ENCODE measurements at places on chromosomes 6 and 20.
A peak's percentile ranks its signal among the peaks of the same experiment; 100 is the strongest.

DNA sequence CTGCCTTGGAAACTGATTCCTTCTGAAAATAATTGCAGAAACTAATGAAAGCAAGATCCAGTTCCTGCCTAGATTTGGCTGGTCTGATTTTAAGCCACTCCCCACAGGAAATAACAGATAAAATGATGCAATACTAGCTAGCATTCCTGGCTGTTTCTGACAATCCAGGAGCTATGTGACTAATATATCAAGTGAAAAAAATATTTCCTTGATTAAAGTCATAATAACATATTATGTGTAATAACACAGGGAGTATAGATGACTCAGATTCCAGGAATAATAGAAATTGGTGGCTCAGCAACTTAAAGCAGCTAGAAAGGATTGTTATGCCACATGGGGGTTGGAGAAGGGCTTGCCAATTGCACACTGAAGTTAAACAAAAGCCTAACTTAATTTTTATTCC lies 182.7 kb upstream of the SALL4 start:
- DNase-seq = no peak

GRCh38 chr6:1995636-1996035 lies 249.8 kb downstream of the GMDS start:
- no peak for DNase-seq

DNA sequence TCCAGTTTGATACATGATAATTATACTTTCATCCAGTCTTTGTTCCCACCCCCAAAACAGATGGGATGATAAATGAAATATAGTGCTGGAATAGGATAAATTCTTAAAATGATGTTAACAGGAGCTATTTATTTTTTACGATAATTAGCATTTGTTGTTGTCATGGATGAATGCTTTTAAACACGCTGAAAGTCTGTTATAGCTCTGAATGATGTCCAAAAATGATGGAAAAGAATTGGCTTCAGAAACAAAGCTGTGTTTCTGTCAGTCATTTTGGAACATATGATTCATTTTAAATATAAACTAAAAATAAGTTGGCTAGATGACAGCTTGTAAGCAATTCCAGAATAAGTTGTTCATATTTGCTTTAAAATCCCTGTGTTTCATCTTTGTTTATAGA lies 237.4 kb downstream of the GRIK2 start:
- no peak for DNase-seq

GRCh38 chr6:90610751-90611542 lies 24.1 kb upstream of the MAP3K7 start:
- DNase-seq = peak; percentile 37

DNA sequence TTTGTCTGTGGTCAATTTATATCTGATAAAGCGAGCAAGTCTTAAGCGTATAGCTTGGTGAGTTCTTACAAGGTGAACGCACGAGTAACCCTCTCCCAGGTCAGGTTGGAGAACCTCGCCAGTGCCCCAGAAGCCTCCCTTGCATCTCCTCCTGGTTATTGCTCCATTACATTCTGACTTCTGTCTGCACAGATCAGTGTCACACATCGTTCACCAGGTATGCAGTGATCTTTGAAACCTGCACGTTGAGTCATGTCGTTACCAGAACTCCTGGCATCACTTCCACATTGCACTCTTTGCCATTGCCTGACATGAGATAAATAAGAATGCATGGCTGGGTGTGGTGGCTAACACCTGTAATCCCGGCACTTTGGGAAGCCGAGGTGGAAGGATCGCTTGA lies 44.2 kb downstream of the AKAP12 start:
- DNase-seq = no peak

DNA sequence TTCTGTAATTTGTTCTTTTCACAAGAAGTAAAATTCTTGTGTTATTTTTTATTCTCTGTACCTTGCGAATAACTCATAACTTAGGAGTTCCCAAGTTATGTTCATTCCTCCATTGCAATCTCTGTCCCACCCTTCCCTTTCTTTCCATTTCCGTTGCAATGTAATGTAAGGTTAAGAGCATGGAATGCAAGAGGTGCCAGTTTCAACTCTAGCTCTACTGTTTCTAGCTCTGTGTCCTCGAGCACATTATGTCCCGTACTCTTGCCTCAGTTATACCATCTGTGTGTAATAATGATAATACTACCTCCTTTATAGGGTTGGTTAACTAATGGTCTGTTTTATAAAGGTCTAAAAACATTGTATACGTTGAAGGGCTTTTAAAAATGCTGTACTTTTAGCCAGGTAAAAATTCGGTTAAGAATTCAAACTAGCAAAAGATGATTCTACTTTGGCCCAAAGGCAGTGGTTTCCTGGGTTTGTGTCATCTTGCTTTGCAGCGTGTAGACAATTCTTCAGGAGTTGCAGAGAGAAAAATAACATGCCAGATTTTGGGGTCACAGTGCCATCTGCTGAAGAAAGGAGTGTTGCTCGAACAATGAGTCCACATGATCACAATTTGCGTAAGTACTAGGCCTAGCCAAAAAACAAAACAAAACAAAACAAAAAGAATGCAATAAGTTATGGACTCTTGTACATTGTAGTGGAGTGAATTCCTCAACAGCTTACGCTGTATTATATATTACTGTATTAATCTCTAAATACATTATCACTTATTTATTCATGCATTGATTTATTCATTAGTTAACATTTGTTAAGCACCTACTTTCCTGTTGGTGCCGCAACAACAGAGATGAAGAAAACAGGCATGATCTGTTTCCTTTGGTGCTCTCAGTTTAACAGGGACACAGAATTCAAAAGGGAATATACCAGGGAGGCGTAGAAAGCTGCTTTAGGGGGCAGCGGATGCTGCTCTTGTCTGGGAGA lies 10.0 kb upstream of the PFDN4 start:
- no peak for DNase-seq

- no peak for DNase-seq
Measured at GRCh38 chr20:13173201-13173600, 47.9 kb upstream of the ISM1 start.

DNA sequence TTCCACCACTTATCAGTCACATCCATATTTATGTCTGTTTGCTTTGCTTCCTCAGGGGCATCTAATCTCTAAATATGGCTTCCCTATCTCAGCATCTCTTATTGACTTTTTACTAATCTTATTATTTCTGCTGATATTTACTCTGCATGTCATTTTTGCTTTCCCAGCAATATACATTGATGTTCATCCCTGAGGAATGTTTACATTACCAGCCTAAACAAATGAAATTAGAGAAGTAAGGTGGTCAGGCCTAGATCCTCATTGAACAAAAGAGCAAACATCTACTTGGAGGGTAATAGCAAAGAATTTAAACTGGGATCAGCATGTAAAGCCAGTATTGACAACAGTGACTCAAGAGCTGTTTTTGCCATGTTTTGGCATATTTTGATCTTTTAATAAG lies 546.4 kb downstream of the MMUT start:
- DNase-seq = no peak

GRCh38 chr6:85579581-85579980 lies 14.1 kb downstream of the SNX14 start:
- DNase-seq = no peak

GRCh38 chr20:10747019-10747418 lies 73.2 kb upstream of the JAG1 start:
- DNase-seq = no peak

GRCh38 chr6:167793421-167793820 lies 33.3 kb upstream of the AFDN start:
- DNase-seq = no peak

- DNase-seq = no peak
Measured at GRCh38 chr6:23784301-23784919, 341.6 kb upstream of the NRSN1 start.

DNA sequence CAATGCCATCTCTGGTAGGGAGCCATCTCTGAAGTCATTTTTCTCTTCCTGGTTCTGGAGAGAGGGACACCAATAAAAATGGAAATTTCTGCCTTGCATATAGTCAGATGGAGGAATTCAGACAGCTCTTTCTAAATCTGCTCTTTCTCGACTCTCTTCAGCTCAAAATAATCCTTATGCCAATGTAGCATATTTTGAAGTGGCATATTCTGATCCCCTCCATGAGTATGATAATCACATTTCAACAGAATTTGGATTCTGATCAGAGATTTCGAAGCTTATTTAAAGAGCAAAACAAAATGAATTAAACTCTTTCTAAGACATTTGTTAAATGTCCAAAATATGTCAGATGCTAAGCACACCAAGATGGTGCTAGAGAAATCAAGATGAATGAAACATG lies 267.1 kb upstream of the BTBD3 start:
- DNase-seq = no peak

- DNase-seq = no peak
Measured at GRCh38 chr20:8133310-8133768, 1.3 kb downstream of the PLCB1 start.

- DNase-seq = no peak
Measured at GRCh38 chr20:36097337-36098151, 57.0 kb upstream of the EPB41L1 start.

DNA sequence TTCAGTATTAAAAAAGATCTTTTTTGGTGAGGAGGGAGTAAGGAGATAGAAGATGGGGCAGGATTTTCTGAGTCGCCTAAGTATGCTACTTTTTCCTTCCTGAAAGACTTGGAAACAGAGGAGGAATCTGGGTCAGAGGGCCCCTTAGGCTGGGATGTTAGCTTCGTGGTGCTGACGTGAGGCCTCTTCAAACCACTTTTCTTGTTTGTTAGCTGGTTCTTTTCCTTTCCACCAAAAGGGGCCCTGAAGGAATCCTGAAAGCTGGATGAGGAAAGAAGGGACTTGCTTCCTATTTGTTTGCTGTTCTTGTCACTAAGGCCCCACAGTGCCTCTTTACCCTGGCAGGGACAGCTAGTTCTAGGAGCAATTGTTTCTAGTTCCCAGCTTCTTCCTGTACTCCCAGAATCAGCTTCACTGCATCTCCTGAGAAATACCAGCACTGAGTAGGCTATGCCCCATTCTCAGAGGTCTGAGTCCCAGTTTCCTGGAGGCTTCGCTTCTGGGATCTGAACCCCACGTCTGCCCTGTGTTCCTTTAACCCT lies 2.2 kb upstream of the IL20RA start:
- DNase-seq = no peak

DNA sequence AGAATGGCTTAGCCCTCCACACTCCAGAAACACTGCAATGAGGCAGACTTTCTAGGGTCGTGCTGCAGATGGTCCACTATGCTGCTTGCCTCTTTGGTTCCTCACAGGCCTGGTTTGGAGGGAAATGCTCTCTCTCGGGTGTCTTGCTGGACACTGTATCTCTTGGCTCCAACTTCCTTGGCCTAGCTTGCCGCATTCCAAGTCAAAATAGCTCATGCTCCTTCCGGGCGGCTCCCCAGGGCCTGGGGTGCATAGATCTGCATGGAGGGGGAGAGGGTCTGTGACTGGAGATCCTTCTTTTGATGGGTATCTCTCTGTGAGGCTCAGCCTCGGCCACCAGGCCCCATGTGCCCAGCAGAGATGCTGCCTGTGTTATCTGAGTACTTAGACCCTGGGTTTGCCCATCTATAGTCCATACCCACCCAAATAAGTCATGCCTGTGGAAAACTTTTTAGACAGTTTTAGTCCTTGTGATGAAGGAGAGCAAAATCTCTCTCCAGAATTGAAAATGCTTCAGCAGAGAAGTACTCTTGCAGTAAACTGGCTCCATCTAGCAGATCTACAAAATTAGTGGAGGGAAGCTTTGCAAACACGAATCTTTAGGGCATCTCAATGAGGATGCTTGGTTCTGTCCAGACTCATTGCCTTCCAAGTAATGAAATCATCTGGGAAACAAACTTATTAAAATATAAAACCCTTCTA lies 264.1 kb upstream of the RIN2 start:
- DNase-seq = no peak

DNA sequence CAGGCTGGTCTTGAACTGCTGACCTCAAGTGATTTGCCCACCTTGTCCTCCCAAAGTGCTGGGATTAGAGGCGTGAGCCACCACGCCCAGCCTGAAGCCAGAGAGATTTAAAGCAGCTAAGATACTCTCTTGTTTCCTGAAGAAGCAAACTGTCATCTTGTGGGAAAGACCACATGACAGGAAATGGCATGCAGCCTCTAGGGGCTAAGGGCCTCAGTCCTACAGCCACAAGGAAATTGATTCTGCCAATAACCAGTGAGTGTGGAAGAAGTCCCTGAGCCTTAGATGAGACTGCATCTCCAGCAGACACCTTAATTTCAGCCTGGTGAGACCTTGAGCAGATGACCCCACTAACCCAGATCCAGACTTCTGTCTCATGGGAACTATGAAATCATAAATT lies 40.9 kb downstream of the KIZ start:
- DNase-seq = no peak

DNA sequence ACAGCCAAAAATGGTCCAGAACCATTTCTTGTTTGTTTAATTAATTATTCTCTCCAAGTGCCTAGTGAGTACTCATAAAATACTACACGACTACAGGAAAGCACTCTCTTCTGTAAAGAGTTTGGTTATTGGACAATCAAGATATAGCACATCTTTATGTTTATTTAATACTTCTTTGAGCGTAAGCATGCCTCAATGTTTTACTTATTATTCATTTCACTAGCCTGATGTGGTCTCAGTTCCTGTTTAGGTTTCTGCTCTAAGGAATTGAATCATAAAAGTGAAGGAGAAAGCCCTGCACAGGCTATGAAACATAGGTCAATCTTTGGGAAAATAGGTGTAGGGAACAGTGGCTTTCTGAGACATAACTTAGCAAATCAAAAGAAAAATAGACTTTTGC lies 45.9 kb upstream of the AIG1 start:
- no peak for DNase-seq

- no peak for DNase-seq
Measured at GRCh38 chr6:149962461-149963211, 1.1 kb upstream of the ULBP1 start.

DNA sequence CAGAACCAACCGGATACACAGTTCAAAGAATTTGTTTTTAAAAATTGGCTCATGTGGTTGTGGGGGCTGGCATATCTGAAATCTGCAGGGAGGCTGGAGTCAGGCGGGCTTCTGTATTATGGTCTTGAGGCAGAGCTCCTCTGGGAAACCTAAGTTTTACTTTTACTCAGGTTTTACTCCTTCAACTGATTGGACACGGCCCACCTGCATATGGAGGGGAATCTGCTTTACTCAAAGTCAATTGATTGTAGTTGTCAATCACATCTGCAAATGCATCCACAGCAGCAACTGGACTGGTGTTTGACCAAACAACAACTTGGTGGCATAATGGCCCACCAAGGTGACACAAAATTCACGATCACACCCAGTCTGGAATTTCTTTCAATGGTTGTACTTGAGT lies 103.4 kb downstream of the ERMARD start:
- no peak for DNase-seq

- no peak for DNase-seq
Measured at GRCh38 chr20:51749674-51750036, 18.5 kb downstream of the ATP9A start.

DNA sequence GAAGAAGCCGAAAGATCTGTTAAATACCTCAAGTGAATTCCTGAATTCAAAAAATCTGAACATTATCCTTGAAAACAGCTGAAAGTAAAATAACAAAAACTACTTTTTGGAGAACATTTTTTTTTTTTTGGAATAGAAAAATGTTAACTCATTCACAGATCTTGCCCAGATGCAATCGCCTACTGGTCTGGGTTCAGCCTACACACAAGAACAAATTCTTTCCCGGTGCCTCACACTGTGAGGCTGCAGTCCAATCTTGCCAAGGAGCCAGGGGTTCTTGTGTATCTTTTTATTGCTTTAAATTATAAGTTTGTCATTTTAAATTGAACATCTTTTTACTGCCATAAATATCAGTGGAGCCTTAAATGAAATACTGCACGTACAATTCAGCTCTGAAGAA lies 41.2 kb upstream of the TMEM200A start:
- DNase-seq = no peak
